ENCODE measurements at places on chromosomes 1 and 21.

GRCh38 chr1:211338224-211338620, 11.6 kb downstream of the TRAF5 start:
- DNase-seq = no peak

DNA sequence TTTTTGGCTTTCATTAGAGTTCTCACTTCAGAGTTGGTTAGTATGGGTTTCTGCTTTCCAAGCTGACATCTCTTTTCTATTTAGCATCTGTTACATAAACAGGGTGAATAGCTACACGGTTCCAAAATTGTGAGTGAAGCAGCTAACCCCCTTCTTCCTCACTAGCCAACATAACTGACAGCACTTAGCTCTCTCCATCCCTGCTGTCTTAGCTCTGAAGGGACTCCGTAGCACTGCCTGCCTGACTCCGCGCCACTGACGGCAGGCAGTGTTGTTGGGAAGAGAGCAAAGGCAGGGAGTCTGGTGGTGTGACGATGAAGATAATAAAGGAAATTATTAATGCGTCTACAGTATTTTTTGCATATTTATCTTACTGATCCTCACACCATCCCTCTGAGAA, 247.0 kb downstream of the PTBP2 start:
- no peak for DNase-seq

DNA sequence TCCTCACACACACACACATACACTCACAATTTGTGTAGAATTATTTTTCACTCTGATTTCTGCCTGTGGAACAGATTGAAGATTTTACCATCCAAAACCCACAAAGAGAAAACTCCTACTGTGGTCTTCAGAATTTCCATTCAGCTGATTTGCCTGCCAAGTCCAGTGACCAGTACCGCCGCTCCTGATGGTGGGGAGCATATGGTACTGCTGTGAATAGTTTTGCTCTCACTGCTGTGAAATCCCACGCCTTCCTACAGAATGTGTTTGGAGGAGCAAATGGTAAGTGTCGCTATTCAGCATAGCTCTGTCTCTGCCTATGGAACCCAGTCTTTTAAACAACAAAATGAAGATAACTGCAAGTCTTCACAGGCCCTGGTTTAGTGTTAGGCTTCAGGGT, 629.5 kb downstream of the LMO4 start:
- no peak for DNase-seq

GRCh38 chr1:72117621-72118020, 164.7 kb downstream of the NEGR1 start:
- no peak for DNase-seq

DNA sequence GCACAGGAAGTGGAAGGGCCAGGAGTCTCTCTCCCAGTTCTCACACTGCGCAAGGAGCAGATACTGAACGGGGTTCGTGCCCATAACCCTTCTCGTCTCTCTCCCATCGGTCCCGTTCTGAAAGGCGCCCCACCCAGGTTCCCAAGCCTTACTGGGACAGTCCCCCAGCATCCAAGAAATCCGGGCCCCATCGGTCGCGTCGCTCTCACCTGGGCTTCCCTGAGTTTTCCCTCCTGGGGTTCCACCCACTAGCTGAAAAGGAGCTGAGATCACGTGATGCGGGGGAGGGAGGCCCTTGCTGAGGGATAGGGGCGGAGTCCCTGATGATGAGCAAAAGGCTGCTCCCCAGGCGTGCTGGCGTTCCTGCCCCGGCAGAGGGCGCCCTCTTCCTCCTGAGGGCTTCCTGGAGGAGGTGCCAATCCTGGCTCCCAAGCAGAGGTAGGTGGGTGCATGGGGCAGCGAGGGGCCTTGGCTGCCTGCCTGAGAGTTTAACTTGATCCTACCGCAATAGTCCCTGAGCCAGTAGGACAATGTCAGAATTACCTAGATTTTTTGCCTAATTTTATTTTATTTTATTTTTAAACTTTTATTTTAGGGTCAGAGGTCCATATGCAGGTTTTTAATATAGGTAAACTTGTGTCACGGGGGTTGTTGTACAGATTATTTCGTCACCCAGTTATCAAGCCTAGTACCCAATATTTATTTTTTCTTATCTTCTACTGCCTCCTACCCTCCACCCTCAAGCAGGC, at the start of gene SPOCD1:
TSS of gene SPOCD1 (minus strand) at position 271 of the 749 bp plus-strand sequence. CDS start 689 bp downstream, outside the sequence.
- DNase-seq = peak; percentile 92

DNA sequence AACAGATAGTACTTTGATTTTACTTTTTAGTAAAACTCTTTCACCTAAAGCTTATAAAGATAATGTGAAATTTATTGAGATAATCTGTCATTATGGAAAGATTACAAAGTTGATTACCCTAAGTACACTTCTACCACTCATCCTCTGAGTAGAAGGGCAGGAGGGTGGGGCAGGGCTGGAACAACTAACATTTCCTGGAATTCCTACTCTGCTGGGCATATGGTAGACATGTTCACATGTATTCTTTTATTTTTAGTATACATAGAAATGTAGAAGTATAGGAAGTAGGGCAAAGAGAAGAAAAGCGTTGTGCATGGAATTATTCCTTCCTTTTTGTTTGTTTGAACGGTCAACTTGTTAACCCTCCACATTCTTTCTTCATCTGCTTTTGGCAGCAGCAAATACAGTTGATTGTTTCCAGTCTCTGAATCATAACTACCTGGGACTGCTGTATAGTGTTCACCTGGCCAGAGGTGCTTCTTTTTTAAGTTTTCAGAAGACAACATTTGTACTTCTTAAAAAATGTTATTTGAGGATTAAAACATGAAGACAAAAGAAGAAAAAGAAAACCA, 85.1 kb downstream of the POU2F1 start:
- no peak for DNase-seq

- no peak for DNase-seq
Measured at GRCh38 chr1:223234170-223234514, 91.1 kb upstream of the TLR5 start.
